ENCODE measurements at places on chromosomes 5 and 9.

GRCh38 chr5:123358751-123359150, 64.5 kb downstream of the CEP120 start:
- DNase-seq = no peak

DNA sequence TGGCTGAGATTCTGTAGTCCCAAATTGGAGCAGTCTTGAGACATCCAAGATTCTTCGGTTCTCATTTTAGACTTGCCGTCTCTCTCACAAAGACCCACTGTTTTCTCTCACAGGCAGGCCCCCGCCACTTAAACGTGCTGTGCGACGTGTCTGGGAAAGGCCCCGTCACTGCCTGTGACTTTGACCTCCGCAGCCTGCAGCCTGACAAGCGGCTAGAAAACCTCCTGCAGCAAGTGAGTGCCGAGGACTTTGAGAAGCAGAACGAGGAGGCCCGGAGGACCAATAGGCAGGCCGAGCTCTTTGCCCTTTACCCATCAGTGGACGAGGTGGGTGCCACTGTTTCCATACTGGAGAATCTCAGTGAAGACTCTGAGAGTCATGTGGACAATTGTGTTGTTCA, 97.2 kb downstream of the DOCK8 start:
- DNase-seq = no peak

DNA sequence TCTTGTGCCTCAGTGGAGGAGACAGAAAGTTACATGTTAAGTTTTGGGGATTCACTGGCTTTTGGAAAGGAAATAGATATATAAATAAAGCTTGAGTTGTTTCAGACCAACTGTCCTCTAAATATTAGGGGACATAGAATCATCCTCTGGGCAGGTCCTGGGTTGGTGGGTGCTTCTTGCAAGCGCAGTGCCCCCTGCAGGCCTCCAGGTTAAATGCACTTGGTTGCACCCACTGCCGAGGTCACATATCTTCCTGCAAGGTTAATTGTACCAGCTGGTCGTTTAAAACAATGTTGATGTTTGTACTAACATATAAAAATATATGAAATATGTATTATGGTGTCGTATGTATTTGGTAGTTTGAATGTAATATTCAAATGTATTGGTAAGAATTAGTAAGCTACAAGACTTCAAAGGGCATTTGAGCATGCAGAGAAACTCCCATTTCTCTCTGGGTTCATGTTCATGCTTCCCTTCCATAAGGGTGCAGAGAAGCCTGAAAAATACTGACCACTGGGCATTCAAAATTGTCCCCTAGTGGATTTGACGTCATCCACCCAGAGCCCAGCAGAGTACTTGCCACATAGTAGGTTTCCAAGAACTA, 87.0 kb downstream of the ZNF618 start:
- DNase-seq = no peak

DNA sequence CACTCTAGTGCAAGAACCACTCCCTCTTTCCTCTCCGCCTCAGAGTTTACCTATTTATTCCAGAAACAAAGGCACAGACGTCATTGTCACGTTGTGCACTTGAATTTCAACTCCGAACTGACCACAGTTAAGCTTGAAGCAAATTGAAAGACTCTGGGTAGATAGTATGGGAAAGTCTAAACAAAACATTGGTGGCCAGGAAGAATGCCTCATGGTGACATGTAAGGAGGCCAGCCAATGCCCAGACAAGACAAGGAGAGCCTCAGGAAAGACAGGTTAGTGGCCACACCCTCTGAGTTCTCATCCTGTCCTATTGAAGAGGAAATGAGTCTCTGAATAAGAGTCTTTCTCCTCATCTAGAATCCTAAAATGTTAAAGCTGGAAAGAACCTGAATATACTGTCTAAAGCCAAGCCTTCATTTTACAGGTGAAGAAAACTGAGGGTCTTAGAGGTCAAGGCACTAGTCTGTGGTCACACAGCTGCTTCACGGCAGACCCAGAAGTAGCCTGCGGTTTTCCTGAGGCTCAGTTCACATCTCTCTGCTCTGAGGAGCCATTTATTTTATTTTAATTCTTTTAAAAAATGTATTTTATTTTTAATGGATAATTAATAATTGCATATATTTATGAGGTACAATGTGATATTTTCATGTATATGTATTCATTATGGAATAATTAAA, 30.2 kb downstream of the ZFAND5 start:
- DNase-seq = no peak

DNA sequence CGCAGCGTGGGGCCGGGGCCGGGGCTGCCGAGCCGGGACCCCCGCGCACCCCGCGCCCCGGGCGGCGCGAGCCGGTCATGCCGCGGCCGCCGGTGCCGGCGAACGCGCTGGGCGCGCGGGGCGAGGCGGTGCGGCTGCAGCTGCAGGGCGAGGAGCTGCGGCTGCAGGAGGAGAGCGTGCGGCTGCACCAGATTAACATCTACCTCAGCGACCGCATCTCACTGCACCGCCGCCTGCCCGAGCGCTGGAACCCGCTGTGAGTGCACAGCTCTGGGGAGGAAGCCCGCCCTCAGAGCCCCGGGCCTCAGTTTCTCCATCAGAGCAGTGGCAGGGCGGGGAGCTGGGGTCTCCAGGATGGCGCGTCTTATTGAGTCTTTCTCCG, 335 bp downstream of the GALNT12 start:
- peak; percentile 42 for DNase-seq

GRCh38 chr5:159199780-159200179, 9.6 kb downstream of the RNF145 start:
- DNase-seq = no peak

- DNase-seq = no peak
These were observed 96.7 kb upstream of the CHD1 start for GRCh38 chr5:99025298-99026045.

- no peak for DNase-seq
These were observed 41.8 kb downstream of the MTMR12 start for GRCh38 chr5:32270946-32271345.
